ENCODE measurements at places on chromosomes 11 and 22. TPM values are rescaled to one million over a fixed set of nuclear protein-coding genes. Genes with fewer than 3 reads are reported as not detected.

DNA sequence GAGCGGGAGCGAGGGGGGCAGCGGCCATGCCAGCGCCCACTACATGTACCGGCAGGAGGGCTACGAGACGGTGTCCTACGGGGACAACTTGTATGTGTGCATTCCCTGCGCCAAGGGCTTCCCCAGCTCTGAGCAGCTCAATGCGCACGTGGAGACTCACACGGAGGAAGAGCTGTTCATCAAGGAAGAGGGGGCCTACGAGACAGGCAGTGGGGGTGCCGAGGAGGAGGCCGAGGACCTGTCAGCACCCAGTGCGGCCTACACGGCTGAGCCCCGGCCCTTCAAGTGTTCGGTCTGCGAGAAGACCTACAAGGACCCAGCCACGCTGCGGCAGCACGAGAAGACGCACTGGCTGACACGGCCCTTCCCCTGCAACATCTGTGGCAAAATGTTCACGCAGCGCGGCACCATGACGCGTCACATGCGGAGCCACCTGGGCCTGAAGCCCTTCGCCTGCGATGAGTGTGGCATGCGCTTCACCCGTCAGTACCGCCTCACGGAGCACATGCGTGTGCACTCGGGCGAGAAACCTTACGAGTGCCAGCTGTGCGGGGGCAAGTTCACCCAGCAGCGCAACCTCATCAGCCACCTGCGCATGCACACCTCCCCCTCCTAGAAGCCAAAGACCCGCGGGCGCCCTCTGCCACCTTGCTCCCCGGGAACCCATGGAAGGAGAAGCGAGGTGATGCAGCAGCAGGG is 20.9 kb upstream of the TMEM191C start:
- DNase-seq, result peak; percentile 17

GRCh38 chr22:44450503-44450902 is 47.5 kb downstream of the RTL6 start:
- no peak for DNase-seq

GRCh38 chr11:107792049-107792443 is 66.5 kb downstream of the SLC35F2 start:
- no peak for DNase-seq

DNA sequence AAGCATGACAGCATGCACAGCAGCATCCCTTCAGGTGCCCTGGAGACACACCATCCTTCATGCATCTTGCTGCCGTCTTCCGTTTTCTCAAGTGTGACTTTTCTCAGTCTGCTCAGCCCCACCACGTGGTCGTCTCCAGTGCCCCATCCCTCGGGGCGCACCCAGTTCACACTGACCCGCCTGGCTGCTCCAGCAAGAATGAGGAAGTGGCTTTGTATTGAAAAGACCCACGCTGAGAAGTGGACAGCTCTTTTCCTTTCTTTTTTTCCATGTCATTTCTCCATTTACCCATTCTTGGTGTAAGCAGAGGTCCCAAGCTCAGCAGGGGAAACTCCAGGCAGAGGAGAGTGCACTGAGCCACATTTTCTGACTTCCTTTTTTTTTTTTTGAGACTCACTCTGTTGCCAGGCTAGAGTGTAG is 14.5 kb downstream of the SERPINH1 start:
- DNase-seq, result no peak

Gene PRDM11
- total RNA-seq, result 16.3 TPM

GRCh38 chr11:111177037-111177871 is 68.3 kb upstream of the POU2AF2 start:
- no peak for DNase-seq

- DNase-seq, result no peak
Measured at GRCh38 chr11:86978756-86979608, 23.8 kb upstream of the FZD4 start.

DNA sequence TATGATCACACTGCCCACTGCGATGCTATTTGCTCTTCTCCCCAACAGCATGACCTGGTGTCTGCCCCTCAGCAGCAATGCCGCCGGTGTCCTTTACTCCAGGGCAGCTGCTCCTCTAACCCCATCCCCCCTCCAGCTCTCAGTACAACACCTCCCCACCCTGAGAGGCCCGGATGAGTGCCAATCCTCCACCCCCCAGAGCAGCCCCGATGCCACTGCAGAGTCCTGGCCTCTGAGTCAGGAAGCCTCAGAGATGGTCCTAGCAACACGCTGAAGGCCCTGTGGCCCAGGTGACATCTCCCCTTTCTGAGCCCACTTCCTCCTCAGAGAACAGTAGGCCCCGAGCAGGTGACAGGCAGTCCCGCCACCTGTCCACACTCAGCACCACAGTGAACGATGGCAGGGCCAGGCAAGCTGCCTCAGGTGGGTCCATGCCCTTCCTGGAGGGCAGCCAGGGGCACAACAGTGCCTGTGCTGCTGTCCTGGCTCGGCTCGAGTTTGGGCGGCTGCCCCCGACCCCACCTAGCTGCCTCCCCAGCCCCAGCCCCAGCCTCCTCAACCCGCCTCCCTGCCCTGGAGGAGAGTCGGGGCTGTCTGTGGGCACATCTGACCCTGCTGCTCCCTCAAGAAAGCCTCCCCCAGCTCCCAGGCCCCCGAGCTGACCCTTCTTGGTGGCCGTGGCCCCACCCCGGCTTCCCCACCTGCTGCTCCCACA is 3.9 kb upstream of the NDUFS8 start:
- DNase-seq, result no peak

Gene NPTXR
- 26.9 TPM for total RNA-seq

Gene ADAMTS15
- total RNA-seq, result 32.0 TPM

DNA sequence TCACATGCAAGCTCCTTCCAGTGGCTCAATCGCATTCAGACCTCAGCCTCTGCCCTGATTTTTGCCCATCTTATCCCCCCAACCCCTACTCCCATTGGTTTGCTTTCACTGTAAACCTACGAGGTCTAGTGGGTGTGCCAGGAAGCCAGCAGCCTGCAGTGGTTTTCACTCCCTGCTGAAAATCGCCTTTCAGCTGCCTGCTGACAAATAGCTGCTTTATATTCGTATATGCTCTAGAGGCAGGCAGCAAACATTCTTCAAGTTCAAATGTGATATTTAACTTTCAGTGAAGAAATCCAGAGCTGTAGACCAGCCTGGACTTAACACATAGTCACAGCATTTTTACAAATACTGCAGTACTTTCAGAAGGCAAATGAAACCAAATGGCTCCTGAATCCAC is 92.8 kb upstream of the APOA1 start:
- peak; percentile 26 for DNase-seq

DNA sequence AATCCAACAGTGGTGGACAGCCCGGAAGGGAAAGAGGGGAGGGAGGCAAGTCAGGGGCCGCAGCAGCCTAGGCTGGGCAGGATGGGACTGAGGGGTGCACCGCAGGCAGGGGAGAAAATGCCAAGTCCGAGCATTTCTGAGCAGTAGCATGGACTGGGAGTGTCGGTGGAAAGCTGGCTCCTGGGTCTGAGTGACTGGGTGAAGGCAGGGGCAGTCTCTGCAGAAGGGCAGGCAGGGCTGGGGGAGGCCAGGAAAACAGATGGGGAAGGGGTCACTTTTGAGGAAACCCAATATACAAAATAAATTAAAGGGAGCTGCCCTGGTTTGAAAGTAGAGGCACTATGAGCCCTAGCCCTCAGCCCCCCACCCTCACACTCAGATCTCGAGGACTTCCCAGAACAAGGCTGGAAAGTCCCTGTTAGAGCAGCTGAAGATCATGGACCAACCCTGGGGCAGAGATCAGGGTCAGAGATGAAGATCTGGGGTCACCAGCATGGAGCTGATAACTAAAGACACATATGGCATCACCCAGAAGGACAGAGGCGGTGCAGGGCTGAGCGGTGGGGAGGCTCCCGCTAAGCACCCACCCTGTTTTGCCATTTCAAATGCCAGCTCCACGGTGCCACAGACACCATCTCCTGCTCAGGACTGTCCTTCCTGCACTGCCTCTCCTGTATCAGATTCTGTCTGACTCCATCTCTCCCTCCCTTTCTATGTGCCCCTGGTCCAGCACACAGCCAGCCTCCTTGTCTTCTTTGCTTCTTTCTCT is 32.4 kb upstream of the ETS1 start:
- DNase-seq, result no peak

DNA sequence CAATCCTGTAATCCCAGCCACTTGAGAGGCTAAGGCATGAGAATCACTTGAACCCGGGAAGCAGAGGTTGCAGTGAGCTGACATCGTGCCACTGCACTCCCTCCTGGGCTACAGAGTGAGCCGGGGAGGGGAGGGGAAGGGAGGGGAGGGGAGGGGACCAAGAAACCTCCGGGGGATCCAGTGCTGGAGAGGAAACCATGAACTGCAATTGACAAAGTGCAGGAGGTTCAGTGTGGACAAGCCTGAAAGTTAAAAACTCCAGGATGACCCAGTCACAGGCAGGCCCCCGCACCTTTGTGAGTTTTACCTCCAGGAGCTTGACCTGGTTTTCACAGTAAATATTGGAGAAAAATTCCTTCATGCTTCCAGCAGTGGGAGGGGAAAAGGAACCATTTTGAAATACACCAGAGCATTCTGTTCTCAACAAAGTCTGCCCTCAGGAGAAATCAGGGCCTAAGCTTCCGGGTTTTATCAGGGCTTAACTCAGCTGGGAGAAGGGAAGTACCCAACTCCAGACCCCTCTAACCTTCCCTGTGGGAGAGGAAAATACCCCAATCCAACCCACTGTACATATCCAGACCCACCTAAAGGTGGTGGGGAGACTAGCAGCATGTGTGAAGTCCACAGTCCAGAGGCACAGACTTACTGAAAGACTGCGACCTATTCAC is 15.5 kb upstream of the ZFTA start:
- DNase-seq, result no peak

Gene CCDC87
- total RNA-seq, result 0.39 TPM

Gene HBG2
- total RNA-seq, result not detected

- no peak for DNase-seq
Measured at GRCh38 chr11:132177106-132177505, 806.7 kb downstream of the NTM start.

- no peak for DNase-seq
Measured at GRCh38 chr22:43401661-43402060, 10.2 kb upstream of the MPPED1 start.

DNA sequence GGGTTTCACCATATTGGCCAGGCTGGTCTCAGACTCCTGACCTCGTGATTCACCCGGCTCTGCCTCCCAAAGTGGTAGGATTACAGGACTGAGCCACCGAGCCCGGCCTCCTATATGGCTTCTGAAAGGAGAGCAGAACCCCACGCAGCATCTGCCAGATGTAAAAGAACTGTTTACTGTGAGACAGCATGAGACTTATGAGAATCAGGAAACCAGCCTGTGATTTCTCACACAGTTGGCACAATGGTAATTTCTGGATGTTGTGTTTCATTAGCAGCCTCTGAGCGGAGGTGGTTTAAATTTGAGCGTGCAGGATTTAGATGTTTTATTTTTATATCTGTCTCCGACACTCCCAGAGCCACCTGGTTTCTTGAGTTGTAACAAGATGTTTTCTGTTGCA is 33.8 kb downstream of the CEP164 start:
- no peak for DNase-seq

DNA sequence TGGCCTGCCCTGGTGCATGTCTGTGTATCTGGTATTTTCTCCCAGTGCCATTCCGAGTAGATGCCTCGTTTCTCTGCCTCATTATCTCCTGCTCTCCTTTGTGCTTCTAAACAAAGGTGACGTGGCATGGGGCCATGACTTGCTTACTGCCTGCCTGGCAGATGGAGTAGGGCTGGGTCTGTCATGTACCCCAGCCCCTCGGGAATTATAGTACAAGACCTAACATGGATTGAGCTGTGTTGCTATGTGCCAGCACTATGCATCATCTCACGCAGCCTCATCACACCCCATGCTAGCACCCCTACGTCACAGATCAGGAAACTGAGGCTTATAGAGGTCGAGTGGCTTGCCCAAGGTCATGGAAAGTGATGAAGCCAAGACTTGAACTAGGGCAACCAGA is 88.1 kb downstream of the GALNT18 start:
- DNase-seq, result no peak

- no peak for DNase-seq
Measured at GRCh38 chr22:25346859-25347751, 127.7 kb downstream of the CRYBB2 start.

Gene GPHA2
- not detected for total RNA-seq

DNA sequence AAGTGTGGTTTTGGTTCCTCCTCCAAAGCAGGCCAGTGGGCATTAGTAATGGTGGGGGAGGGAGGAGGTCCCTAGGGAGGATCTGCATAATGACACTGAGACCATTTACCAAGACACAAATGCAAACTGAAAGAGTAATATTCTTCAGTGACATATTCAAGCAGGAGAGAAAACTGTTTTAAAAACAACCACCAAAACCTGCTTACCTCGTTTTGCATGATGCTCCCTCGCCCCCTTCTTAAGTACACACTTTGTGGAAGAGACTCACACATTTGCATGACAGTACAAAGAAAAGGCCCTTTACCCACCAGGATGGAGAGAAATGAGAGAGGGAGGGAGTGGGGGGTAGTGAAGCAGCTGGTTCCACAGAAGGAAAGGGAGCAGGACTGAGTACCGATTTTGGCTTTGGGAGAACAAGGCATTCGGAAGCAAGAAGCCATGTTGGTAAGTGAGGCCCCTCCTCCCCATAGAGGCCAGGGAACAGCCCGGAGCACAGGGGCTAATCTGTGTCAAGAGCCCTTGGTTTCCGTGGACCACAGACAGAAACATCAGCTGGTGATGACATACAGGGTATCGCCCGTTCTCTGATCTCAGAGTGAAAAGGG is 13.0 kb upstream of the OPCML start:
- DNase-seq, result no peak

DNA sequence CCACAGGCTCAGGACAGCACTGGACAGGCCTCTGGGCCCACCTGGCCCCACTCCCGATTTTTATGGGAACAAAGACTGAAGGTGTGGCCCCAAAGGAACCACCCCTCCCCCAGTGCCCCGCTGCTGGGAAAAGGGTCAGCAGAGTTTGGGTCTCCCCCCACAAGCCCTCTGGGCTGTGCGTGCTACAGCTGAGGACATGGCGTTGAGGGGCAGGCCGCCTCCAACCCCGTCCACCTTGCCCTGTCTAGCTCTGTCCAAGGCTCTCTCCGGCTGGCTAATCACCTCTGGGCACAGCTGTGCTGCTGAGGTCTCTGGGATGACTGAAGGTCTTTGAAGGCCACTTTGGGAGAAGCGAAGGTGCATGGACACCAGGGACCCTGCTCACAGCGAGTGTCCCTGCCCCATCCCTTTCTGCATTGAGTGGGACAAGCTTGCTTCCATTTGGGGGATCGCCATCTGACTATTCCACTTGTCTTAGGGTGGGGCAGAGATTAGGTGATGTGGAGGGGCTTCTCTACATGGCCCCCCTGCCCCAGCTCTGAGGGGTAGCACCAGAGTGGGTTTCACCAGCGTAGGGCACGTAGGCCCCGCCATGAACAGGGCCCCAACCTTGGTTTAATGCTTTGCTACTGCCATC is 6.5 kb downstream of the ASCL2 start:
- no peak for DNase-seq

GRCh38 chr11:125464666-125465065 is 31.4 kb downstream of the FEZ1 start:
- DNase-seq, result no peak

- no peak for DNase-seq
Measured at GRCh38 chr22:47051441-47052071, 289.1 kb downstream of the TBC1D22A start.

Gene PKP3
- total RNA-seq, result 0.52 TPM

- DNase-seq, result no peak
Measured at GRCh38 chr11:110434952-110435779, 5.4 kb downstream of the FDX1 start.

All from left cardiac atrium (tissue), 4 donors.